ENCODE measurements at places on chromosomes 6 and 20.

DNA sequence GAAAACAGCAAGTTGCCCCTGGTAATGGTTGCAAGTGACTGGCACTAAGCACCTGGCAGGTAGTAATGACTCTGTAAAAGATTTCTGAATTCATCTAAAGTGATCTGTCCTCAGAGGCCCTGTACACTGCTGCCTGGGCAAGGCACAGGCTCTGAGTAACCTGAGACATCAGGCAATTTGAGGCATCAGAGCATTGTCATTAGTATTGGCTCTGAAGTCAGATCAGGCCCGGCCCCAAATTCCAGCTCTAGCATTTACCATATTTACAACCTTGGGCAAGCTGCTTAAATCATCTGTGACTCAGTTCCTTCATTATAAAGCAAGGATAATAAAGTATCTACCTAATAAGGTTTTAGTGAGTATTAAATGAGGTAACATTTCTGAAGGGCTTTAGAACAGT is 17.3 kb upstream of the TENT5A start:
- H3K36me3 ChIP-seq = no peaks in the 10 kb centered on the region
- DNase-seq = no peak
- peaks cover 20% of the 10 kb centered on the region for H3K4me1 ChIP-seq
- no peak overlapping the region for H3K4me3 ChIP-seq
- no peak overlapping the region for H3K27ac ChIP-seq

DNA sequence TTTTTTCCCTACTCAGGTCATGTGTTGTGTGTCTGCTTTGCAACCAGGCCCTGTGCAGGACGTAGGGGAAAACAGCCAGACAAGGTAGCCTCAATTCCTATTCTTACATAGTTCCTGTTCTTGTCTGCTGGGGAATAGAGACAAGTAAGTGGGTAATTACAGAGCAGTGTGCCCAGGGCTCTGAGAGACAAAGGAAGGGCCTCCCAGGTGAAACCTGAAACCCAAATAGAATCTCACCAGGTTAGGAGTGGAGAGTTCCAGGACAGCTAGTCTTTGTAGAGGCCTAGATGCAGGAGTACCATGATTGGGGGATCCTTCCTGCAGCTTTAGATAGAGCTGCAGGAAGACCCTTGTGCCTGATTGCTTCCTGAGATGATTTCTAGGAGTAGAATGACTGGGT is 48.4 kb downstream of the DHX35 start:
- no peaks in the 10 kb centered on the region for H3K27me3 ChIP-seq
- H3K27ac ChIP-seq = no peak overlapping the region
- H3K4me1 ChIP-seq = no peaks in the 10 kb centered on the region
- H3K36me3 ChIP-seq = peaks cover 49% of the 10 kb centered on the region
- no peak for DNase-seq

DNA sequence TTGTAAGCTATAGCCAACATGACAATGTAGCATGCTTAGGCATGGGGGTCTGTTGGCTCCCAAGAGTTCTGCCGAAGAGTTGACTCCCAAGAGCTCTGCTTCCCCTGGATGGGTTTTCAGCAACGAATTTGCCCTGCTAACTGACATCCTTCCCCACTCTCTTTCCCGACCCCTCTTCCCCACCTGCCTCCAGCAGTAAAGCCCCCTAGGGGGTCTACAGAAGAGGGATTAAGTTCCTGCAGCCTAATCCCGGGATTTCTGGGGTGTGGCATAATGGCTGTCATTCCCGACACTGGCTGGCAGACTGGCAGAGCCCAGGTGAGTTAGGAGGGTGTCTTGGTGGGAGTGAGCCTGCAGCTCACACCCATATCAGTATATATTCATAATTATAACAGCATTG is 121.0 kb upstream of the ZNF184 start:
- no peak for DNase-seq
- H3K36me3 ChIP-seq = no peaks in the 10 kb centered on the region
- no peak overlapping the region for H3K4me3 ChIP-seq
- H3K4me1 ChIP-seq = peaks cover 7% of the 10 kb centered on the region
- peaks cover 86% of the 10 kb centered on the region for H3K27me3 ChIP-seq

DNA sequence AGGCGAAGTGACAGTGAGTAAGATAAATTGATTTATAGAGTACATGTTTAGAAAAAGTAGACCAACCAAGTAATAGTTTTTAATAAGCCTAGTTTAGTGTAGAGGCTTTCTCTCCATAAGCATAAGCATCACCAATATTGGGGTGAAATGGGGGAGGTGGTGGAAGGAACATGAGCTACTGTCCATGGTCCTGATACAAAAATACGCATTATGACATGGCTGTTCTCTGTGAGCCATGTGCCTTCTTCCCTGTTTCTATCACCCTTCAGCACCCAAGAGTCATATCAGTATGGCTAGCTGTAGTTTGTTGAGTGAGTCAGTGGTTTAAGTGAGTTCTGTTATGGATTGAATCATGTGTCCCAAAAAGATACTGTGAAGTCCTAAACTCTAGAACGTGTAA is 150.8 kb downstream of the EDN1 start:
- H3K4me3 ChIP-seq = no peak overlapping the region
- no peaks in the 10 kb centered on the region for H3K36me3 ChIP-seq
- DNase-seq = no peak
- H3K27ac ChIP-seq = no peak overlapping the region
- no peaks in the 10 kb centered on the region for H3K27me3 ChIP-seq

GRCh38 chr20:47795214-47795907 is 10.1 kb upstream of the SULF2 start:
- H3K4me1 ChIP-seq = peaks cover 59% of the 10 kb centered on the region
- no peak overlapping the region for H3K4me3 ChIP-seq
- no peak for DNase-seq
- H3K27me3 ChIP-seq = no peaks in the 10 kb centered on the region
- no peaks in the 10 kb centered on the region for H3K36me3 ChIP-seq

- H3K27me3 ChIP-seq = no peaks in the 10 kb centered on the region
- no peak overlapping the region for H3K4me3 ChIP-seq
- DNase-seq = no peak
- peaks cover 6% of the 10 kb centered on the region for H3K4me1 ChIP-seq
- H3K36me3 ChIP-seq = no peaks in the 10 kb centered on the region
Observed at GRCh38 chr20:33522256-33522820, 32.4 kb downstream of the CBFA2T2 start.

GRCh38 chr6:75422024-75422639 is 71.5 kb downstream of the FILIP1 start:
- no peak for DNase-seq
- H3K4me1 ChIP-seq = peaks cover 3% of the 10 kb centered on the region
- no peak overlapping the region for H3K4me3 ChIP-seq
- no peaks in the 10 kb centered on the region for H3K36me3 ChIP-seq
- no peaks in the 10 kb centered on the region for H3K27me3 ChIP-seq

DNA sequence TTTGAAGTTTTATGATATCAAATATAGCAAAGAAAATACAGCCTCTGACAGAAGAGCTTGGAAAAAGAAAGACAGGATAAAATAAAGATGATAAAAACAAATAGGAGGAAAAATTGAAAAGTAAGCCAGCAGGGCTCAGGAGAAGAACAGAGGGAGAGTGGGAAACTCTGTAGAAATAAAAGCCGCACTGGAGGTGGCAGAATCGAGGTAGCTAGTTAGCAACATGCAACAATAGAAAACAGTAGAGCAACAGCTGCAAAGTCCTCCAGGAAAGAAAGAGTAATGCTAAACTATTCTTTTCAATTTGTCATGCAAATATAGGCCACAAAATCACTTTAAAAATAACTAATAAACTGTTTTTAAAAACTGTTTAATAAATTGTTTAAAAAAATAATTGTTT is 28.8 kb downstream of the HBS1L start:
- no peaks in the 10 kb centered on the region for H3K4me1 ChIP-seq
- H3K27ac ChIP-seq = no peak overlapping the region
- no peak overlapping the region for H3K4me3 ChIP-seq
- peaks cover 6% of the 10 kb centered on the region for H3K36me3 ChIP-seq
- no peaks in the 10 kb centered on the region for H3K27me3 ChIP-seq

DNA sequence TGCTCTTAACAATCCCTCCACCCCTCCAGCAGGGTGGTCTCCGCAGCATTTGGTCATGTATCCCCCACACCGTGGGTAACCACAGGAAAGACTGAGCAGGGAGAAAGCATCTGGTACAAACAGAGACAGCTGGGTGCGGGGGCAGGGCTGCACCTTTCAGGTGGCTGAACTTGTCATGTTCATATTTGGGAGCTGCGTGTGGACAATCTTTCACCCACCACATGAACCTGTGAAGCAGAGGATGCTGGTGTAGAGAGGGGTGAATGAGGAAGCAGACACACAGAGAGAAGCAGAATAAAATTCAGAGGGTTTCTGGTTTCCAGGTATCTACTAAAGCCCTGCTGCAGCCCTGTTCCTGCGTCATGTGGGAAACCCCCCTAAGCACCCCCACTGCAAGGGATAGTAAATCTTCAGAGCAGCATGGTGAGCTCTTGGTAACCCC is 8.9 kb downstream of the GFOD1 start:
- no peak overlapping the region for H3K4me3 ChIP-seq
- no peak overlapping the region for H3K27ac ChIP-seq
- H3K4me1 ChIP-seq = peaks cover 45% of the 10 kb centered on the region
- H3K36me3 ChIP-seq = no peaks in the 10 kb centered on the region
- H3K27me3 ChIP-seq = no peaks in the 10 kb centered on the region

DNA sequence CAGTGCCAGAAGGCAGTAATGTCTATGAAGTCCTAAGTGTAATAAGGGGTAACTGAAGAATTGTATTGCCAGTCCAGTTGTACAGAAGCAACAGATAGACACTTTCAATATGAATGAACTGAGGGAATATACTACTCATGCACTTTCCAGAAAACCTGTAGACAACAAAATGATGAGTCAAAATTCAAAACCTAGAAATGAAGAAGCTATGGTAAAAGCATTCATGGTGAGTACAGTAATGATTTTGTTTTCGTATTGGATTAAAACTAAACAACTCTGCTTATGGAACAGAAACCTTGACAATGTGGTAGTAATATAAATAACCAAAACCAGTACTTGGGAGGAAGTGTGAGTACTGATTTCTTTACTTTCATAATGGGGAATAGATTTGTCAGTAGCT is 35.0 kb downstream of the ARMC2 start:
- peaks cover 1% of the 10 kb centered on the region for H3K4me1 ChIP-seq
- no peaks in the 10 kb centered on the region for H3K27me3 ChIP-seq
- H3K4me3 ChIP-seq = no peak overlapping the region
- no peak for DNase-seq
- no peaks in the 10 kb centered on the region for H3K36me3 ChIP-seq
- no peak overlapping the region for H3K27ac ChIP-seq

DNA sequence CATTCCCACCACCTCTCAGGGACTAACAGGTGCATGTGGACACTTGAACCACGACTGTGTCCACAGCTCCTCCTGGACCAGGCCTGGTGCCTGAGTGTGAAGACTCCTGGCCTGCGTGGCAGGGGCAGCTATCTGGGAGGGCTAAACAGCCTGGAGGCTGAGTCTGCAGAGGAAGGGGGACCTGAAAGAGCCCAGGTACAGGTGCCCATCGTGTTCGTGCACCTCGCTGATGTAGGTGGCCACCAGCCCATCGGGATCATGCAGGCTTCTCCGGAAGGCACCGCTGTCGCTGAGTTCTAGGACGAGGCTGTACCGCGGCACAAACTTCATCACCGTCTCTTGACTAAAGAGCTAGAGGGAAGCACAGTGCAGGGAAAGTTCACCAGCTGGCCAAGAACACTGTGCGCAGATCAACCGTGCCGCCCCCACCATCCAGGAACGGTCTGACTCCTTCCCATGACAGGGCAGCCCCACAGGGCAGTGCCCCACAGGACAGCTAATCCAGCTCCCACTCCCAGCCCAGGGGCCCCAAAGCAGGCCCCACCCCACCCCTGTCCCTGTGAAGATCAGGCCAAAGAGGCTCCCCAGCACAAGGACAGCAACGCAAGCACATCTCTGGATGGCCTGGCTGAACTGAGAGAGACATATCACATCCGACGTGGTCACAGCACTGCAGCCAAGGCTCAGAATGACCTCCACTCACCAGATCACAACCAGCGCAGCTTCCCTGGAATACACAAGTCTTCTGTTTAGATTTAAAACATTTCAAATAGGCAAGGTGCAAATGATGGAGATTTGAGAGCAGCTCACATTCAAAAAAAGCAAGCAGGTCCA is 14.8 kb downstream of the CST7 start:
- DNase-seq = no peak
- no peak overlapping the region for H3K27ac ChIP-seq
- no peaks in the 10 kb centered on the region for H3K4me1 ChIP-seq
- H3K36me3 ChIP-seq = peaks cover 99% of the 10 kb centered on the region

DNA sequence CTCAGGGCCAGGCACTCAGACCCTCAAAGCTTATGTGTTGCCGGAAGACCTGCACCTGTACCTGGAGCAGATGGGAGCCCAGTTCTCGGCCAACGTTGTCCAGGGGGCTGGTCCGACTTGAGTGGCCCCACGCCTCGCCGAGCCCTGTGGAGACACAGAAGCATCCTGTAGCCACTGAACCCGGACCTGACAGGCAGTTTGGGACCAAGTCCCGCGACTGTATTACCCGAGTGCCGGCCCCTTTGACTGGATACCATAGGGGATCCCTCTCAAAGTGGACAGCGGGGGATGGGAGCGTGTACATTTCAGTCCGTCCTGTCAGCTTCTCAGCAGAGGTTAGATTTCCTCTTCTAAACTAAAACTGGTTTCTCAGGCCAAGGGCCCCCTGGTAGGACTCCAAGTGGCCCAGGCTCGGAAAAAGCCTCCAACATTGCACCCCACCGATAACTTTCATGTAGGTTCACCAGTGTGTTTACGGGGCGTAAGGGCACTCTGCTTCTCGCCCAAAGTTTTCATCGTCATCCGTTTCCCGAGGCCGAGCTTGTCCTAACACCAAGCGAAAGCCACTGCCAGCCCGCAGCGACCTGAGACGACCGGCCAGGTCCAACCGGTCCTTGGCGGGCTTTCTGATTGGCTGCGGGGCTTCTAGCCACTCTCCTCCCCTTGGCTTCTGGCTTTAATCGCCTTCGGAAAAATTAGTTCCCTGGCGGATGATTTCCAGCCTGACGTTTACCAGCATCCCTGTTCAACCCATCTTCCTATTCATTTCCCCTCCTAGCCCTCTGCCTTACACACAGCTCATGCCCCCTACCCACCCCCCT is 10.8 kb downstream of the SIM1 start:
- no peak for DNase-seq
- H3K27me3 ChIP-seq = peaks cover 97% of the 10 kb centered on the region

DNA sequence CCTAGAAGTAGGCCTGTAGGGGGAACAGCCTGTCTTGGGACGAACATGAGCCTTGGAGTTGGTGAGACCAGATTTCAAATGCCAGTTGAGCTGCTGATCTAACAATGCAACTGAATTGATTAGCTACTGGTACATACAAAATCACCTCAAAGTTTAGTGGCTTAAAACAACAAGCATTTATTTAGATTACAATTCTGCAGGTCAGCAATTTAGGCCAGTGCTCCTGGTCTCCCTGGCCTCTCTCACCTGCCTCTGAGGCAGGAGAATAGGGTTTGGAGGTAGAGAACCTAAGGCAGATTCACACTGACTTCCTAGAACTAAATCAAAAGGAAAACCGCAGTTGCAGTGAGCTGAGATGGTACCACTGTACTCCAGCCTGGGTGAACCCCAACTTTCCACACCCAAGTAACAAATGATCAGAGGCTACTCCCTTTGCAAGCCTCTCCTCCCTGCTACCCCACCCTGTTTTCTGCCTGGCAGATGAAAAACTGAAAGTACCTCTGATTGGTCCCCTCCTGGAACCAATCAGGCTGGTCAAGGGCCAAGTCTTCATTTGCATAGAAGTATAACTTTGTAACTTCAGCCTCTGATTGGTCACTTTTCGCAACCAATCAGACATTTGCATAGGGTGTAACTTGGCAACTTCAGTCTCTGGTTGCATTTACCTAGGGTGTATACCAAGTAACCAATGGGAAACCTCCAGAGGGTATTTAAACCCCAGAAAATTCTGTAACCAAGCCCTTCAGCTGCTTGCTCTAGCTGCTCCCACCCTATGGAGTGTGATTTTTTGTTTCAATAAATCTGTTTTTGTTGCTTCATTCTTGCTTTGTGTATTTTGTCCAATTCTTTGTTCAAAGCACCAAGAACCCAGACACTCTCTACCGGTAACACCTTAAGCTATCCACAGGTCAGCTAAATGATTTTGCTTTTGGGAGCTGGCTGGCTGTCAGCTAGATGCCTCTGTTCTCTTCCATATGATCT is 8.1 kb upstream of the UBR2 start:
- H3K36me3 ChIP-seq = no peaks in the 10 kb centered on the region
- no peaks in the 10 kb centered on the region for H3K4me1 ChIP-seq

All from suprapubic skin (tissue), 4 donors.